ENCODE measurements at places on chromosomes 4 and X. TPM values are rescaled to one million over a fixed set of nuclear protein-coding genes. Genes with fewer than 3 reads are reported as not detected.

GRCh38 chr4:26464420-26465095 lies 25.7 kb downstream of the CCKAR start:
- H3K4me1 ChIP-seq = no peaks in the 10 kb centered on the region
- no peak overlapping the region for H3K27ac ChIP-seq
- H3K36me3 ChIP-seq = no peaks in the 10 kb centered on the region
- no peak overlapping the region for H3K4me3 ChIP-seq
- no peaks in the 10 kb centered on the region for H3K27me3 ChIP-seq

DNA sequence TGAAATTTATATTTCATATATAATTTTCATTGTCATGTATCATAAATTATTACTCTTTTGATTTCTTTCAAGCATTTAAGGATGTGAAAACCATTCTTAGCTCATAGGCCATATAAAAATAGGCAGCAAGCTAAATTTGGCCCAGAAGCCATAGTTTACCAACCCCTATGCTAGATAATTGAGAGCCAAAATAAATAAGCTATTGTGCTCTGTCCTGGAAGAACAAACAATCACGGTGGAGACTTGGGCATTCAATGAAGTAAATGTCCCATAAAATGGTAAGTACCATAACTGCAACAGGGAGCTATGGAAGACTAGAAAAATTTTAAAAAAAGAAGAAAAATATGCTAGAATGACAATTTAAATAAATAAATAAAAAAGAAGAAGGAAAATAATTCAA lies 60.9 kb upstream of the PACRGL start:
- H3K4me3 ChIP-seq = no peak overlapping the region
- H3K27me3 ChIP-seq = no peaks in the 10 kb centered on the region
- H3K27ac ChIP-seq = no peak overlapping the region
- no peaks in the 10 kb centered on the region for H3K4me1 ChIP-seq
- no peaks in the 10 kb centered on the region for H3K36me3 ChIP-seq
- DNase-seq = no peak

DNA sequence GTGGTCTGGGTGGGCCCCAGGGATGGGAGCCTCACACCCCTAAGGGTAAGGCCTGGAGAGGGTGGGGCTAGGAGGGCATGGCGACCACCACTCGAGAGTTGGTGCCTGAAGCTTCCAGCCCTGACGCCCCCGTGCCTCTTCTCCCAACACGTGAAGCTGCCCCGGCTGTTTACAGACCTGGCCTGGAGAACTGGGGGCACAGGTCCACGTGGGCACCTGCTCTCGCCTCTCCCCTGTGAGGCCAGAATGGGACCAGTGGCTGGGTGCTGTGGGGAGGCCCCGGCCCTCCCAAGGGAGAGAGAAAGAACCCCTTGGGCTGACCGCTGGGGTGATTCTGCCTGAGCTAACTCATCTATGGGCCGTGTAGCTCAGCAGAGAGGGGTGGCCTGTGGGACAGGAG lies 15.5 kb downstream of the NAT8L start:
- no peak overlapping the region for H3K4me3 ChIP-seq
- peaks cover 34% of the 10 kb centered on the region for H3K36me3 ChIP-seq
- no peak for DNase-seq
- peaks cover 65% of the 10 kb centered on the region for H3K4me1 ChIP-seq
- no peak overlapping the region for H3K27ac ChIP-seq

- no peak overlapping the region for H3K4me3 ChIP-seq
- DNase-seq = no peak
- no peaks in the 10 kb centered on the region for H3K36me3 ChIP-seq
- H3K27ac ChIP-seq = no peak overlapping the region
Observed at GRCh38 chrX:22634751-22635150, 362.0 kb downstream of the CBLL2 start.

- no peaks in the 10 kb centered on the region for H3K4me1 ChIP-seq
- H3K36me3 ChIP-seq = no peaks in the 10 kb centered on the region
- H3K27ac ChIP-seq = no peak overlapping the region
- DNase-seq = no peak
- H3K4me3 ChIP-seq = no peak overlapping the region
- no peaks in the 10 kb centered on the region for H3K27me3 ChIP-seq
Observed at GRCh38 chr4:78599931-78600375, 48.4 kb downstream of the ANXA3 start.

DNA sequence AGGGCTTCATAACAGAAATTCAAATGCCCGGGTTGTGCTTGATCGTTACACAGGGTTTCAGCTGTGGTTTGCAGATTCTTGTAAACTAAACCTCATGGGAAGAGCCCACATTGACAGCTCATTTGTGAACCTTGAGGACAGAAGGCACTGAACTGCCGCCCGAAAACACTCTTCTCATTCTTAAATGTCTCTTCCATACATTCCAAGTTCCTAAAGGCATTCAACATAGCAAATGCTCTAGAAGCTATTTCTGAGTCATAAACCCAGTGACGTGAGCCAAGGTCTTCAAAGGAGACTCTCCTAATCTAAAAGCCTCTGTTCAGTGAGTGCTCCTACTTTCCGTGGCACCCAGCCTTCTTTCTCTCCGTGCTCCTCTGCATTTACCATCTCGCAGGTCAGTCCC lies 737.8 kb upstream of the FRG1 start:
- peaks cover 3% of the 10 kb centered on the region for H3K4me1 ChIP-seq
- no peaks in the 10 kb centered on the region for H3K27me3 ChIP-seq
- H3K36me3 ChIP-seq = no peaks in the 10 kb centered on the region
- H3K4me3 ChIP-seq = no peak overlapping the region
- peak overlapping the region; percentile 40 for H3K27ac ChIP-seq

BGN gene
- 68.0 TPM for total RNA-seq

BTK gene
- total RNA-seq = 7.3 TPM

EIF1AX gene
- 89.3 TPM for total RNA-seq

NDNF gene
- 130 TPM for total RNA-seq
